ENCODE measurements at places on chromosomes 4 and X.
A peak's percentile ranks its signal among the peaks of the same experiment; 100 is the strongest.

GRCh38 chrX:12210196-12210815 lies 72.0 kb downstream of the FRMPD4 start:
- no peak for DNase-seq

DNA sequence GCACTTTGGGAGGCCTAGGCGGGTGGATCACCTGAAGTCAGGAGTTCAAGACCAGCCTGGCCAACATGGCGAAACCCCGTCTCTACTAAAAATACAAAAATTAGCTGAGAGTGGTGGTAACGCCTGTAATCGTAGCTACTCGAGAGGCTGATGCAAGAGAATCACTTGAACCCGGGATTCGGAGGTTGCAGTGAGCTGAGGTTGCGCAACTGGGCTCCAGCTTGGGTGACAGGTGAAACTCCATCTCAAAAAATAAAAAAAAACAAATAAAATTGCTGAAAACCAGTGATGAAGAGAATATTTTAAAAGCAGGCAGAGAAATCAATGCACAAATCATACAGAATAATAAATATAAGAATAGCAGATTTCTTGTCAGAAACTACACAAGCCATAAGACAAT lies 129.3 kb downstream of the SLIT2 start:
- DNase-seq: no peak

DNA sequence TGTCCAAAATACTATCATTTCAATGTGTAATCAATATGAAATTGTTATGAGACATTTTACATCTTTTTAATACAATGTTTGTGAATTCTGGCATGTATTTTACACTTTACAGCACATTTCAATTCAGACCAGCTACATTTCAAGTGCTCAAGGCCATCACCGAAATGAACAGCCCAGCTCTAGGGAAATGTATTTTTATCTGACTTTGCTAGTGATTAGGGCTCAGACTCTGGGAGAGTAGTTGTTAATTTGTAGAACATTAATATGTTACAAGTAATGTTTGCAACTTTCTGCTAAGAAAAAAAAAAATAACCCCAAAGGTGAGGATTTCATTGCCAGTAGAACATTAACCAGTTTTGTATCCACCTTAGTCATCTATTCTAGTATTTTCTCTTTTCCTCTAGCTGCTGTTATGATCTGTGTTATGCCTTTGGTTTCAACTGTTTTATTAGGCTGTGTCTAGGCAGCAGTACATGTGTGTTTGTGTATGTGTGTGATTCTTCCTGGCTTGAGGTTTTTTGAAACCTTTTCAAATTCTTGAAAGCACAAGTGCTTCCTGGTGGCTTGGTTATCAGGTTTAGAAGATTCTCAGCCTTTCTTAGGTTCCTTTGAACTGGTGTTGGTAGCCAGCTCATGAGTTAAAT lies 125.9 kb downstream of the NSUN7 start:
- DNase-seq: no peak

DNA sequence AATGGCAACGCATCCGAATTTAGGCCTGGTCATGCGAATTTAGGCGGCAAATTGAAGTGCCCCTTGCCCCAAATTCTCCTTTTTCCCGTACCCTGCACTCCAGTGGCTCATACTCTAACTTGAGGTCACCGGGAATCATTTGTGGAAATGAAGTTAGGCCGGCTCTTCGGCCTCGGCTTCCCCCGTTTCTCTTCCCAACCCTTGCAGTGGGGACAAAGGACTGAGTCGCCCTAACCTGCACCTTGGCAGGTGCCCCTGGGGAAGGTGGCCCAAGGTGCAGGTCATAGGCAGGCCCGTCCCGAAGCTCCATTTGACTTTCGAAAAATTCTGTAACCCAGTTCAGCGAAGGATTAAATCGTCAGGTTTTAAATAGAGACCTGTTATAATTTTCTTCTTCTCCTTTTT lies 811 bp downstream of the SRD5A3 start:
- DNase-seq: no peak

DNA sequence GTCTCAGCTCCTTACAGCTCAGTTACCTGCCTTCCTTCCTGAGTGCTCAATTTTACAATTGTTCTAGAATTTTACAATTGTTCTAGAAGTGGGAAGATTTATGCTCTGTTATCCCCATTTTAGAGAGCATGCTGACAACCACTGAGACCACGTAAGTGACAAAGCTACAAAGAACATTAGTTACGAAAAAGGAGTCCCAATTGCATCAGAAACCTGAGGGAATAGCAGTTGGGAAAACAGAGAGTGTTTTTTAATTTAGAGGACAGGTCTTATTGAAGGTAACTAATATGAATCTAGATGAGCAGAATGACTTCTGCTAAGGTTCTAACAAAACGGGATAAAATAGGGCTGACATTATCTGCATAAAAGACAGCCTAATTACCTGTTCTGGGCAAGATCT lies 103.3 kb downstream of the THOC2 start:
- DNase-seq: no peak

DNA sequence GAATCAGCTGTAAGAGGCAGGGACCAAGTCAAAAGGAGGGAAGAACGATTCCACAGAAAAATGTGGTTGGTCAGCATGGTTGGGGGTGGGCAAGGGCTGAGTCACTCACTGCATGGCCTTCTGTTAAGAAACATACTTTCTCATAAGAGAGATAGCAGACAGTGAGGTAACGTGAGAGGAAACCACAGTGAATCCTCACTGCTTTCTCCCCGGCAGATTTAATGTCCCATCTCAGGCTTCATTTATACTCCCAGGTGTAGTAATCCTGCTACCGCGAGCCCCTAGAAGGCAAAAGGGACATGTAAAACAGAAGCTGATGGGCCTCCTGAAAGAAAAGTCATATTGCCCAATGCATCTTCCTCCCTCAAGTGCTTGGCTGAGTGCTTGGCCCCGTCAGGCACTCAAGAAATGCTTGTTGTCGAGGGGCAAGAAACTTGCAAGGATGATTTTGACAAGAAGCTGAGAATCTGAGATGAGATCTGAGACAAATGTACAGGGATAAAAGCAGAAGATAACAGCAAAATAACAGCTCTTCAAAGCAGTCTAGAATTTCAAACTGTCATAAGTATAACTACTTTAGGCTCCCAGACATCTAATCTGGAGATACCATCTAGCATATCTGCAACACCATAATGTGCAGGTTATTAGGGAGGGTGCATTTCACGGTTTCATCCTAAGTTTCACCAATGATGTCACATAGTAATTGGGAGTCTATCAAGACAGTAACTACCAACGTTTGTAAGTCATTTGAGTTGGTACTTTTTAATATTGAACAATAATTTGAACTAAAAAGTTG lies 40.2 kb downstream of the SH3KBP1 start:
- no peak for DNase-seq

- DNase-seq: no peak
Observed at GRCh38 chr4:74000301-74000700, 1.8 kb upstream of the CXCL5 start.

- DNase-seq: no peak
Observed at GRCh38 chr4:88908003-88908402, 149.0 kb downstream of the FAM13A start.

DNA sequence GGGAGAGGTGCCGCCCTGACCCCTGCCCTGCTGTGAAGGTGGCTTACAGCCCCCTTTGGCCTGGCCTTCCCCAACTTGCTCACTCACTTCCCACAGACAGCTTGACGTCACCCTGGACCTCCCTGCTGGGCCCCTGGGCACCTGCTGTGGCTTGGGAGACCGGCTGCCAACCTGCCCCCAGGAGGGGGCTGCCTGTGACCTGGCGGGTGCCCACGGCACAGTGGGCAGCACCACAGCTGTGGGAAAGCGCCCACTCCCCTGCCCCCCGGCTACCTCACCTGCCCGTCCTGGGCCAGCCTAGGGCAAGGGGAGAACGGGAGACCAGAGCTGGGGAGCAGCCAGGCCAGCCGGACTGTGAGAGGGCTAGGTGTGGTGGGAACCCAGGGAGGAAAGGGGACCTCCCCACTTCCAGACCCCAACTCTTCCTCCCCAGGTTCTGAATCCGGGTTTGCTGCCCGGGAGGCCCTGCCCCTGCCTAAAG lies 2.4 kb upstream of the ZFP92 start:
- DNase-seq: no peak

DNA sequence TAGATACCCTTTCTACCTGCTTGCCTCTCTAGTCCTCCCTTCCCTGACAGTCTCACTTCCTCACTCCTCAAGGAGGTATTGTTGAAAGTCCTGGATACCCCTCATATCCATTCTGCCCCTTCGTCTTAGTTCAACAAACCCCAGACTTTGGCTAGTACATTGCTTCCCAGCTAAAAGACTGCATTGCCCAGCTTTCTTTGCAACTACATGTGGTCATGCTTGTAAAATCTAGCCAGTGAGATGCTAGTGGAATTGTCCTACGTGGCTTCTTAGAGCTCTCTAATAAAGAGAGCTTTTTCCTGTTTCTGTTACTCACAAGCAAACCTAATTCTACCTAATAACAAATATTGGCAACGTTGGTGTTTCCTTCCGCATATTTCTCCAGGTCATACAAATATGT lies 237.9 kb upstream of the PSAPL1 start:
- no peak for DNase-seq

- DNase-seq: peak; percentile 69
Observed at GRCh38 chrX:41441934-41442823, 5.0 kb upstream of the NYX start.

DNA sequence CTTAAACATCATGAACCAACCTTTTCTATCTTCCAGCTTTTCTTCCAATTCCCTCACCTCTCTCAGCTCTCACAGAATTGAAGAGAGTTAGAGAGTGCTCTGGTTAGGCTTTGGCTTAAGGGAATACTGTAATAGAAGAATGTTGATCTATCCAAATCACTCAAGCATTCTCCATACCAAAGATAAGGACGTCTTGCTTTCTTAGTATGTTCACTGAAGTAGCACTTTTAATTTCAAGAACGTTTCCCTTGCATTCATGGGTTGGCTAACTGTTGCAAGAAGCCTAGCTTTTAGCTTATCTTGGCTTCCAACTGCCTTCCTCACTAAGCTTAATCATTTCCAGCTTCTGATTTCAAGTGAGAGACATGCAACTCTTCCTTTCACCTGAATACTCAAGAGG lies 43.2 kb downstream of the FANCB start:
- DNase-seq: no peak

DNA sequence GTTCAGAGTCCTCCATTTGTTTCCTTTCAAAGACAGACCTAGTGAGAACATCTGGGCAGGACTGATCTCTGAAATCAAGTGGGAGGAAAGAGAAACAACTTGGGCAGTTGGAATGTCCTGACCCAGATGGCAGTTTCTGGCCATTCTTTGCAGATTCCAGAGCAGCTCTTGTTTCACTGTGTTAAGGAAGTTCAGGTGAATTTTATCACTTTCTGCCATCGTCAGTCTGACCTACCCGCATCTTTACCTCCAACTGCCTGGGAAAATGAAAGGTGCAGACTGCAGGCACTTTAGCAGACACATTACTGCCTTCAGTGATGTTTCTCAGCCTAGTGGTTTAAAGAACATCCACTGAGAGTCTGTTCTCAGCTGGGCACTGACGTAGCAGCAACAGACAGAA lies 216.2 kb downstream of the CEP135 start:
- DNase-seq: no peak
